ENCODE measurements at places on chromosomes 6 and 20.

- DNase-seq = no peak
Measured at GRCh38 chr6:14542670-14543366, 425.2 kb downstream of the CD83 start.

- no peak for DNase-seq
Measured at GRCh38 chr20:37506152-37506725, 14.8 kb upstream of the NNAT start.

DNA sequence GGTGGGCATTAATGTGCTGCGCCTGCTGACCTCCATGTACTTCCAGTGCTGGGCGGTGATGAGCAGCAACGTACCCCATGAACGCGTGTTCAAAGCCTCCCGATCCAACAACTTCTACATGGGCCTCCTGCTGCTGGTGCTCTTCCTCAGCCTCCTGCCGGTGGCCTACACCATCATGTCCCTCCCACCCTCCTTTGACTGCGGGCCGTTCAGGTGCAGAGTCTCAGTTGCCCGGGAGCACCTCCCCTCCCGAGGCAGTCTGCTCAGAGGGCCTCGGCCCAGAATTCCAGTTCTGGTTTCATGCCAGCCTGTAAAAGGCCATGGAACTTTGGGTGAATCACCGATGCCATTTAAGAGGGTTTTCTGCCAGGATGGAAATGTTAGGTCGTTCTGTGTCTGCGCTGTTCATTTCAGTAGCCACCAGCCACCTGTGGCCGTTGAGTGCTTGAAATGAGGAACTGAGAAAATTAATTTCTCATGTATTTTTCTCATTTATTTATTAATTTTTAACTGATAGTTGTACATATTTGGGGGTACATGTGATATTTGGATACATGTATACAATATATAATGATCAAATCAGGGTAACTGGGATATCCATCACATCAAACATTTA, 35.2 kb upstream of the NOP56 start:
- no peak for DNase-seq

GRCh38 chr6:36829919-36830544, 9.2 kb downstream of the CPNE5 start:
- DNase-seq = no peak

DNA sequence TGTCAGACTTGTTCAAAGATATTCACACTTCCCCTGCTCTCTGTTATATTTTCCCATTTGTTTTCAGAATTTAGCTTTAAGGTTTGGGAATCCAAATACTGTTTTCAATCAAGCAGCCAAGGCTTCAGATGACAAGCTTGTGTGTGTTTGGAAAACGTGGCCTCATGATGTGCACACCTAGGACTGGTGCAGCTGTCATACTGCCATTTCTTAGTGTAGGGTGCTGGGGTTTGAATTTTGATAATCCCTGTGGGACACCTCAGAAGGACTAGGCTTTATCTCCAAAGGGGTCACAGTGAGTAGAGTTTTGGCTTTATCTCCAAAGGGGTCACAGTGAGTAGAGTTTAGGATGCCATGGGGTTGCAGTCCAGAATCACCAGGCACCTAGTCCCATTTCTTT, 65.3 kb upstream of the JAG1 start:
- no peak for DNase-seq

Measured in activated effector memory CD4-positive, alpha-beta T cell treated with Interleukin-2 at 50 U/mL for 16 hours (primary cell).